ENCODE measurements at places on chromosomes 13 and 19. TPM values are rescaled to one million over a fixed set of nuclear protein-coding genes. Genes with fewer than 3 reads are reported as not detected.

The DLL3 gene
- not detected for total RNA-seq

The LILRA2 gene
- not detected for total RNA-seq

The PAN3 gene
- 35.2 TPM for total RNA-seq

The METTL21C gene
- not detected for total RNA-seq

The ZNF610 gene
- 2.6 TPM for total RNA-seq

The GJA3 gene
- 0.16 TPM for total RNA-seq

The ZNF667 gene
- 3.9 TPM for total RNA-seq

Data from hair follicle dermal papilla cell (primary cell).